GM23338 (cell line): ENCODE measurements at places on chromosomes 3 and 15. TPM values are rescaled to one million over a fixed set of nuclear protein-coding genes. Genes with fewer than 3 reads are reported as not detected.

The DZIP1L gene
- total RNA-seq, result 11.4 and 19.5 TPM in 2 replicates

The GOLGA8S gene
- total RNA-seq, result not detected in 2 replicates

The KBTBD8 gene
- total RNA-seq, result 19.9 and 20.2 TPM in 2 replicates

The GP9 gene
- total RNA-seq, result not detected in 2 replicates

The ADAMTS9 gene
- total RNA-seq, result 0.31 and 0.54 TPM in 2 replicates

DNA sequence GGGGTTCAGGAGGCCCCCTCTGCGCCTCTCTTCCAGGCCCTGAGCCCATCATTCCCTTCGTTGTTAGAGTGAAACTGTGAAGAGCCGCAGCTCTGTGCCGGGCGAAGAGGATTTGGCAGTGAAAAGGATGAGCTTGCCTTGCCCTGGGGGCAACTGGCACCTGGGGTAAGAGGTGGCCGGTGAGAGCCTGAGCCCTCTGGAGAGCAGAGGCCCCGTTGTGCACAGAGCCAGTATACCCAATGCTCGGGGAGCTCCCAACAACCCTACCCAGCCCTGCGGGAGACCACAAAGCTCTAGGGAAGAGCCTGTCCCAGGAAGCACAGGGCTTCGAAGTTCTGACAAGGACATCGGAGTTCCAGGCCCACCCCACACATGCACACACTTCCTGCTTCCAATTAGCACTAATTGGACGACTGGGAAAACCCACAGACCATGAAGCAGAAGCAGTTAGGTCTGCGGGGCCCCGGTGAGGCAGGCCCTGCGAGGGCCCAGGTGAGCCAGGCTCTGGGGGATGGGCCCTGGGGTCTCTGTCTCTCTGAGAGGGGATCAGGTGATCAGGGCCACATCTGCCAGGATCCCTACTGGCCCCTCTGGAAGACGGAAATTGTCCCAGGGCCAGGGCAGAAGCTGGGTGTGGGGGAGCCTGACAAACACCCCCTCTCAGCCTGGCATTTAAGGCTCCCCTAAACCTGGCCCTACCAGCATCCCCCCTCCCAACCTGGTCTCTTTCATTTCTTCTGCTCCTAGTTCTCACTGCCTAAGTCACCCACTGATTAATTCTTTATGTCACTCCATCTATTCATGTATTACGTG is 27.9 kb upstream of the SFMBT1 start:
- H3K27me3 ChIP-seq, result no peaks in the 10 kb centered on the region
- H3K36me3 ChIP-seq, result no peaks in the 10 kb centered on the region
- peak overlapping the region; percentile 74 for H3K4me3 ChIP-seq
- peaks cover 7% of the 10 kb centered on the region for H3K4me1 ChIP-seq

DNA sequence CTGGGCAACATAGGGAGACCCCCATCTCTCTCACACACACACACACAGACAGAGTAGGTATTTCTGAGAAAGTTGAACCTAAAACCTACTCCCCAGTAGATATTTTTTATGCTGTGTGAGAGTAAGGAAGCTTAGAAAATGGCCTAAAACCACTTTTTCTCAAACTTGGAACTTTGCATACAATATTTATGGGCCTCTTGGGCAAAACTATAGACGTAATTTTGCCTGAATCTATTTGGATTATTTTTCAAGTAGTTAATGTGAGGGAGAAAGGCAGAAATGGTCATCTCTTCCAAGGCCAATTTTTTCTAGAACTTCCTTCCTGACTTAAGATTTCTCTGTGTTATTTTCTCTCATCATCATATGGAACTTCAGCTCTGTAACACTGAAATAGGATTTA is 81.7 kb downstream of the ZNF609 start:
- no peaks in the 10 kb centered on the region for H3K4me1 ChIP-seq
- H3K27ac ChIP-seq, result peak overlapping the region; percentile 73; the same call in 1 of the 2 replicates
- H3K27me3 ChIP-seq, result no peaks in the 10 kb centered on the region
- H3K4me3 ChIP-seq, result no peak overlapping the region

- H3K4me1 ChIP-seq, result no peaks in the 10 kb centered on the region
- no peak overlapping the region for H3K27ac ChIP-seq
- no peaks in the 10 kb centered on the region for H3K36me3 ChIP-seq
Measured at GRCh38 chr3:2262204-2262603, 163.5 kb downstream of the CNTN4 start.

DNA sequence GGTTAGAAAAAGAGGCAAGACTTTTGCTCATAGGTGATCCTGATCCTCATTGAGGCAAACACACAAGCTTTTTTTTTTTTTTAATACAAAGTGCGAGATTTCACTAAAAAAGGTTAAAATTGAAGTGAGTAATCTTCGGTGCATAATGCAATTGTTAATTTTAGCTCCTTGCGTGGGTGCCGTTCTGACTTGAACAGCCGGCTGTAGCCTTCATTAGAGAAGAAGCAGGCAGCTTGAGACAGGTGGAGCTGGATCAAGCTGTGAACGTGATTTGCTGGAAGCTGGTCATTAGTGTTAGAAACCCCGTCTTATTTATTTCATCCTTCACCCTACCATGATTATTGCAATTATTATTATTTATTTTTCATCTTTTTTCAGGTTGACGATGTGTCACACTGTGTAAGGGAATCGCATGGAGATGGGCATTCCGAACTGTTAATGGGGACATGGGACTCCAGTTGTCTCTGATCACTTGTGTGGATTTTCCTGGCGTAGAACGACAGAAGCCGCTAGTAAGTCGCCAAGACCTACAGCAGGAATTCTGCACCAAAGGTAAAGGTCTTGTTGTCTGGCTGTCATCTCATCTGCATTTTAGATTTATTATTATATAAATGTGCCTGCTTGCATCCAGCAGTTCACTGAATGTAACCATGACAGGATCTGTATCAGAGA is 40.2 kb downstream of the ARPP21 start:
- H3K36me3 ChIP-seq, result no peaks in the 10 kb centered on the region
- H3K27me3 ChIP-seq, result no peaks in the 10 kb centered on the region
- H3K4me3 ChIP-seq, result no peak overlapping the region
- no peak for DNase-seq

- H3K27ac ChIP-seq, result no peak overlapping the region
- peaks cover 21% of the 10 kb centered on the region for H3K4me1 ChIP-seq
- 0 out of 2 replicates have a peak, but pooled peaks cover 2% of the 10 kb centered on the region for H3K36me3 ChIP-seq
- no peak for DNase-seq
- no peak overlapping the region for H3K4me3 ChIP-seq
Measured at GRCh38 chr3:25648925-25649830, 15.5 kb downstream of the TOP2B start.

GRCh38 chr3:169846458-169847193 is 23.1 kb downstream of the LRRC31 start:
- H3K4me3 ChIP-seq, result no peak overlapping the region
- no peaks in the 10 kb centered on the region for H3K36me3 ChIP-seq
- H3K27ac ChIP-seq, result no peak overlapping the region
- no peak for DNase-seq
- no peaks in the 10 kb centered on the region for H3K4me1 ChIP-seq
- no peaks in the 10 kb centered on the region for H3K27me3 ChIP-seq

DNA sequence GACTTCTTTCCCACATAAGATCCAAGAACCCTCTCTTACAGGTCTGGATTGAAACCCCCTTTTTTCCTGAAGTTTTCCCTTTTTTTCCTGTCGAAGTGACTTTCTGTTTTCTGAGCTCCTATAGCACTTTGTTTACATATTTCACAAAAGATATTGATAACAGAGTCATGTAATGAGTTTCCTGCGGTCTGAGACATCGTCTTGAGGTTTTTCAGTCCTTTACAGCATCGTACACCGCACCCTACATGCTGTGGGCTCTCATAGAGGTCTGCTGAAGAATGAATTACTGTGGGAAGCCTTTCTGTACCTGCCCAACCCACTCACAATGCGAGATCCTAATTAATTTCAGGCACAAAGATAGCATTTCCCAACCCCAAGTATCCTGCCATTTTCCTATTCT is 53.1 kb downstream of the MCF2L2 start:
- no peak overlapping the region for H3K27ac ChIP-seq
- no peak overlapping the region for H3K4me3 ChIP-seq
- no peaks in the 10 kb centered on the region for H3K4me1 ChIP-seq
- no peaks in the 10 kb centered on the region for H3K27me3 ChIP-seq
- no peaks in the 10 kb centered on the region for H3K36me3 ChIP-seq

- H3K36me3 ChIP-seq, result no peaks in the 10 kb centered on the region
- peaks cover 29% of the 10 kb centered on the region for H3K27me3 ChIP-seq
- H3K4me3 ChIP-seq, result no peak overlapping the region
- H3K27ac ChIP-seq, result no peak overlapping the region
- peak; percentile 68 for DNase-seq
Measured at GRCh38 chr3:35744419-35744818, 105.1 kb downstream of the ARPP21 start.

GRCh38 chr3:59304296-59304695 is 254.5 kb upstream of the CFAP20DC start:
- H3K27me3 ChIP-seq, result no peaks in the 10 kb centered on the region
- H3K36me3 ChIP-seq, result no peaks in the 10 kb centered on the region
- H3K27ac ChIP-seq, result no peak overlapping the region

The SAXO2 gene
- total RNA-seq, result 0.73 TPM in 1 of 2 replicates, not detected in the other

GRCh38 chr15:92069308-92070250 is 216.1 kb downstream of the SLCO3A1 start:
- H3K4me3 ChIP-seq, result no peak overlapping the region
- no peak overlapping the region for H3K27ac ChIP-seq
- DNase-seq, result no peak
- no peaks in the 10 kb centered on the region for H3K27me3 ChIP-seq
- H3K36me3 ChIP-seq, result no peaks in the 10 kb centered on the region
- H3K4me1 ChIP-seq, result no peaks in the 10 kb centered on the region

The DMXL2 gene
- 21.6 and 61.1 TPM in 2 replicates for total RNA-seq

DNA sequence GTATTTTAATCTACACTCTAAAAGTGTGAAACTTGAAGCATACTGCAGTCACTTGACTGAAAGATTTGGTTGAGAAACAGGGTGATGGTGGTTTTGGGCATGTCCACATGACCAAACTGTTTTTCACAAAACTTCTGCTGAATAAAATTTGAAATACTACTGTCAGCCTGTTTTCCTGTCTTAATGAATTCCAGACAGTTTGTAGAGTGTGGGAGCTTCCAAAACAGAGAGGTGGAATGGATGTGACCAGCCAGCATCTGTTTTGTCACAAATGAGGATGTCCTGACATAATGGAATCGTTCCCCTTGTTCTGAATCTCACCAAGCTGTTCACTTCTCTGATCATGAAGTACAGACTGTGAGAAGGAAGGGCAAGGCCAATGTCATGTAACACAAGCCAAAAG is 11.8 kb downstream of the MITF start:
- no peaks in the 10 kb centered on the region for H3K4me1 ChIP-seq
- no peaks in the 10 kb centered on the region for H3K27me3 ChIP-seq
- no peak for DNase-seq

- H3K36me3 ChIP-seq, result no peaks in the 10 kb centered on the region
- H3K27ac ChIP-seq, result no peak overlapping the region
- DNase-seq, result peak; percentile 79
- no peaks in the 10 kb centered on the region for H3K27me3 ChIP-seq
- no peak overlapping the region for H3K4me3 ChIP-seq
Measured at GRCh38 chr15:73240866-73241499, 127.8 kb downstream of the HCN4 start.

The EIF4E3 gene
- 9.7 and 14.4 TPM in 2 replicates for total RNA-seq

- H3K4me1 ChIP-seq, result peaks cover 26% of the 10 kb centered on the region
- no peaks in the 10 kb centered on the region for H3K36me3 ChIP-seq
- no peak overlapping the region for H3K27ac ChIP-seq
- no peaks in the 10 kb centered on the region for H3K27me3 ChIP-seq
Measured at GRCh38 chr3:115655761-115656282, 32.5 kb downstream of the GAP43 start.

The SAMMSON gene
- not detected in 2 replicates for total RNA-seq

The MRPS11 gene
- total RNA-seq, result 35.8 and 36.3 TPM in 2 replicates

GRCh38 chr3:178562947-178563232 is 26.7 kb downstream of the KCNMB2 start:
- no peak overlapping the region for H3K27ac ChIP-seq
- H3K4me1 ChIP-seq, result no peaks in the 10 kb centered on the region
- no peak overlapping the region for H3K4me3 ChIP-seq
- DNase-seq, result no peak

GRCh38 chr3:159263750-159264553 is 462.1 kb downstream of the MFSD1 start:
- no peaks in the 10 kb centered on the region for H3K4me1 ChIP-seq
- no peak overlapping the region for H3K27ac ChIP-seq
- H3K27me3 ChIP-seq, result no peaks in the 10 kb centered on the region
- H3K4me3 ChIP-seq, result no peak overlapping the region
- peak; percentile 67 for DNase-seq
- no peaks in the 10 kb centered on the region for H3K36me3 ChIP-seq

The SOX2 gene
- 211 and 228 TPM in 2 replicates for total RNA-seq

The ANKDD1A gene
- 8.7 and 9.3 TPM in 2 replicates for total RNA-seq

The KNSTRN gene
- 67.9 and 76.4 TPM in 2 replicates for total RNA-seq

DNA sequence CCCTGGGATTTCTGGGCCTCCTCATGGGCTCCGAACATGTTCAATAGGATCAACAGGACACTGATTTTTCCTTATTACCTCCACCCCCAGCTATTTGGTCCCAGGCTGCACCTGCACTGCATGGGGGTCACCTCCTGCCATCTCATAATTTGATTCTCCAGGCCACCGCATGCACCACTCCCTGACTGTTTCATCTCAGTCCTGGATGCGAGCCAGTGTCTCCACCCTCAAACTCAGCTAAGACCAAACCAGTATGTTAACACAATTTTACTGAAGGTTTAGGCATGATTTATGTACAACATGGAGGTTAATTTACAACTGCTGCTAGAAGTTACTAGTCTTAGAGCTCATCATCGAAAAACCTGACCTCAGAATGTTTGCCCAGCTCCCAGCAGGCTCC is 249.5 kb downstream of the UACA start:
- no peaks in the 10 kb centered on the region for H3K4me1 ChIP-seq
- DNase-seq, result no peak
- no peak overlapping the region for H3K27ac ChIP-seq
- H3K27me3 ChIP-seq, result no peaks in the 10 kb centered on the region

DNA sequence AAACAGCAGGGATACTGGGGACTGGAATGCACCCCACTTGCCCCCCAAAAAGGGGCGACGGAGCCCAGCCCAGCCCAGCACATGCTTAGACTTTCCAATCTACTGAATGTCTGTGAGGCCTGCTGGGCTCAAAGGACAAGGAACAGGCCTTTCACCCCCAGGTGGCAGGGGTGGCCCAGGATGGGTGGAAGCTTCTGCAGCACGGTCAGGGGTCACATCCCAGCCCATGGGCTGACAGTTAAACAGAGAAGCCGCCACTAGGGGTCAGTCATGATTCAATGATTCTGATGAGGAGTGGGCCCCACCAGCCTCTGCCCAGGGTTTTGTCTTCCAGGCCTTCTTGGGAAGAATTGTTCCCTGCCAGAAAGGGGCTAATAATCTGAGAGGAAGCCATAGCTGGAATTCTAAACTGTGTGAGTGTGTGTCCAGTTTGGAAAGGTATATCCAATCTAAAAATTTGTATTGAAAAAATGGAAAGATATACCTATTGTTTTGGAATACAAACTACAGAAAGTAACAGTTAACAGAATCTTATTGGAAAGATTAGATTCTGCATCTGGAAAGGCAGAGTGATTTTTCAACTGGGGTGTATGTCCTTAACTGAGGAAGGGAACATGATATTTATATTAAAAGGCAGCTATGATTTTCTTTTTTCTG is 2.2 kb downstream of the CHRNB4 start:
- peaks cover 9% of the 10 kb centered on the region for H3K27me3 ChIP-seq
- no peak overlapping the region for H3K4me3 ChIP-seq
- no peak overlapping the region for H3K27ac ChIP-seq
- H3K4me1 ChIP-seq, result peaks cover 12% of the 10 kb centered on the region

GRCh38 chr3:129749692-129750091 is 143.2 kb upstream of the PLXND1 start:
- no peak overlapping the region for H3K27ac ChIP-seq
- no peaks in the 10 kb centered on the region for H3K27me3 ChIP-seq
- no peak for DNase-seq
